NCI-H226 (cell line): ENCODE measurements at places on chromosomes 3 and 15.
A peak's percentile ranks its signal among the peaks of the same experiment; 100 is the strongest.

DNA sequence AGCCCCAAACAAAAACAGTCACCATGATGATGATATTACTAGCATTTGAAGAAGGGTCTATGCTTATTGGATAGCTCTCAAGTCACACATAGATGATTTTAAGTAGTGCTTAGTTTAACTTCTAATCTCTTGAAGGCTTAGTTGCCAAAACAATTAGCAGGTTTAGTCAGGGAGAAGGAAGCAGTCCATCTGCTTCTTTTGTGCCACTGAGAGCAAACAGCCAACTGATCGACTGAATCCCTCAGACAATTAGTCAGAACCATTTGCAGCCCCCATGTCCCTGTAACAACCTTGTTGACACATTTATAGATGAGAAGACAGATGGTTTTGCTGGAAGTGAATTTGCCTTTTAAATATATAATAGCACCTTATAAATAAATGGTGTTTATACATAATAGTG is 585.1 kb upstream of the SUCLG2 start:
- DNase-seq = no peak

DNA sequence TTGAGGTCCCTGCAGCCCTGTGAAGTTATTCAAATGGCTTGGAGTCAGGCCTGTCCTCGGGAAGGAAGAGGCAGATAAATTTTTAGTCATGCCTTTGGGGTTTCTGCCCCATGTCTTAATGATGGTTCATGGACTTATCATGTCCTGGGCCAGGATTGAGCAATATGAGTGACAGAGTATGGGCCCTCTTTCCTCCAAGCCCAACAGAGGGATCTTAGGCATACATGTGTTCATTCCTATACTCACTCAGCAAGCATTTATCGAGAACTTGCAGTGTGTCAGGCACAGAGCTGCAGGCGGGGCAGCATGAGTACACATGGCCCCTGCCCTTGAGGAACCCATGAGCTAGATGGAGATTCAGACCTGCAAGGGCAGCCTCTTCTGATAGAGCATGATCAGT is 6.2 kb downstream of the ESYT3 start:
- no peak for DNase-seq

GRCh38 chr3:197394464-197395321 is 96.3 kb upstream of the DLG1 start:
- peak; percentile 100 for DNase-seq

DNA sequence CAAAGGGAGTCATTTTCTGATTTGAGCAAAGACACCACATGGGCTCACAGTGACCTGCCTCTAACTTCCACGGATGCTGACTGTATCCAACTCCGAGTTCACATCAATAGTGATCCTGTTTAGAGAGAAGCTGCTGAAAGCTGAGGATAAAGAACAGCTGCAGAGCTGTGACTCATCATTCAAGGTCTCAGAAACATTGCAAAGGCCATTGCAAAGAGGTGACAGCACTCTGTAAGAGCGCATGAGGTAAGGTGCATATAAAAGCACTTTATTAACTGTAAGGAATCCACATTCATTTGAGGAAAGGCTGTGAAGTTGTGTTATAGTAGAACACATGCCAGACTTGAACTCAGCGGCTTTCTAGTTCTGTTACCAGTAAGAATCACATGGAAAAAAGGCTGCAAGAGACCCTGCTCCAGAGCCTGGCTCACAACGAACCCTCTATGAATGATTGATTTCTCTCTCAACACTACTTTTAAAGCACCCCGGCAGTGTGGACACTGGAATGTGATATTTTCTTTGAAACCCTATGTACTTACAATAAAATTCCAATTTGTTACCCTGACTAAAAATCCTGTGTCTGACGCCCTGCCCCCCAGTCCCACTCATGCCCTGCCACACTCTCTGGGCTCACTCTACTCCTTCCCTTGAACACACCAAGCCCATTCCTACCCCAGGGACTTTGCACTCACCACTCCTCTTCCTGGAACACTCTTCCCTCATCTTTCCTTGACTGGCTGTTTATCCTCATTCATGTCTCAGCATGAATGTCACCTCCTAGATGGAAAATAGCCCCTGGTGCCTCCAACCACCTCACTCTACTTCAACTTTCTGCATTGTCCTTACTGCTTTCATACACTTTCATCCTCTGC is 111.2 kb downstream of the LSM3 start:
- no peak for DNase-seq

DNA sequence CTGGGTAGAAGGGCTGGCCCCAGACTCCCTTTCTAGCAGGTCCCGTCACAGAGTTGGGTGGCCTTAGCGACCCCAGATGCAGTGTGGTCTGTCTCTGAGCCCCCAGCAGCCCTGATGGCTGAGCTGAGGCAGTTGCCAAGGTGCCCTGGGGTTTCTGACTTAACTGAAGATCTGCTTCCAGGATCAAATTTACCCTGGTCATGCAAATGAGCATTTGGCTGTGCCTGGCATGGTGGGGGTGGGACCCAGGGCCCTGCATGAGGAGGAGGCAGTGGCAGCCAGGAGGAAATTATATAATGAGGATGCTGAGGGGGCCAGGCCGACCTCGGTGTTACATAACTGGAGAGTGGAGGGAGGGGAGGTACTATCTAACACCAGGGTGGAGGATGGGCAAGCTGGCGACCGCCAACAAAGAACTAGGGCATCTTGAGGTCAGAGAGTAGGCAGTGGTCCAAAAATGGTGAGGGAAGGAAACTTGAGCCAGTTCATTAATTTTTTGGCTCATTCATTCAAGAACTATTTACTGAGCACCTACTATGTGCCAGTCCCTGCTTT is 16.4 kb downstream of the PLEKHO2 start:
- no peak for DNase-seq

GRCh38 chr15:59303136-59303535 is 69.5 kb downstream of the MYO1E start:
- no peak for DNase-seq
